ENCODE measurements at places on chromosomes 12 and 14.

DNA sequence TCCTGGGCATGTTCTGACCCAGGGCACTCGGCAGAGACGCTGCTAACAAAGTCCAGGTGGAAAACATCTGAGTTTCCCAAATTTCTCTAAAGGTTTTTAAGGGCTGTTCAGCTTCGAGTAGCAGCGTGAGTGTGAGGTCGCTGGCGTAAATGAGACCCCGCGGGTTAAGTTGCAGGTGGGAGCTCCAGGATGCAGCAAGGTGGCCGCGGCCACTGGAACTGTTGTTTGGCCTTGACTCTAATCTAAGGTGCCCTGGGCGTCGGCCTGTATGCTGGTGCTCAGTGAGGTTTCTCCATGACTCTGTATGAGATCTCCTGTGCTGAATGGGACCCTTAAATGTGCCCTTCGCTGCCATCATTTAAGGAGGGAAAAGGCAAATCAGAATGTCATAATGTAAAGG is 50.7 kb downstream of the ELK3 start:
- DNase-seq: no peak

DNA sequence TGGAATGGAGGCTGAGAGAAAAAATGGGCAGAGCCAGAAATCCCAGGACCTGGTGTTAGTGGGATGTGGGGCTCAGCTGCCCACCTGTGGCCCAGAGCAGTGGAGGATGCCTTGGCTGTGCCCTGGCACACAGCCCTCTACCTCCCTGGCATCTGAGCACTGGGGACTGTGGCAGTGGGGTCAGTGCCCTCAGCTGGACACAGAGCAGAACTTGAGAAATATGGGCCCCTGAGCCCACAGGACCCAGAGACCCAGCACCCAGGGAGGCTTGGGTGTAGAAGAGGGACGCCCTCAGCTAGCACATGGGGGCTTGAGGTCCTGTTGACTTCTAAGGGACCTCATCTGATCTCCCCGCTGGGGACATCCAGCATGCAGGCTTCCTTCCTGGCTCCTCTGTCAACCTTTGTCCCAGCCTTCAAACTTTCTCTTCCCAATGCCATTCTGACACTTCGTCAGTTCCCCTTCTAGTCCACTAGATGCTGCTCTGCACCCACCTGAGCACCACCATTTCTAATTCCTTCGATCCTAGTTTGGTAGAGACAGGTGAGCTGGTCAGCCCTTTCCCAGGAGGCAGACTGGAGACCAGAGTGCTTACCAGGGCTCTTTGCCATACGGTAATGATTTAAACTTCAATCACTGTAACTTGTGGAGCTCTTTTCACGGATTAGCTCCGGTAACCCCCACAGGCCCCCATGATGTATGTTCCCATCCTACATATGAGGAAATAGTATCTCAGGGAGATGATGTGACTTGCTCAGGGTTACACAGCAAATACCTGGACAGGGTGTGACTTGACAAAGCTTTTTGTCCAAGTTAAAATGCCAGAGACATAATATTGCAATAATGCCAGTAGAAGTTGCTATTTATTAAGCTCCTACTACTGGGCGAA is 143.7 kb downstream of the ASCL4 start:
- DNase-seq: no peak

DNA sequence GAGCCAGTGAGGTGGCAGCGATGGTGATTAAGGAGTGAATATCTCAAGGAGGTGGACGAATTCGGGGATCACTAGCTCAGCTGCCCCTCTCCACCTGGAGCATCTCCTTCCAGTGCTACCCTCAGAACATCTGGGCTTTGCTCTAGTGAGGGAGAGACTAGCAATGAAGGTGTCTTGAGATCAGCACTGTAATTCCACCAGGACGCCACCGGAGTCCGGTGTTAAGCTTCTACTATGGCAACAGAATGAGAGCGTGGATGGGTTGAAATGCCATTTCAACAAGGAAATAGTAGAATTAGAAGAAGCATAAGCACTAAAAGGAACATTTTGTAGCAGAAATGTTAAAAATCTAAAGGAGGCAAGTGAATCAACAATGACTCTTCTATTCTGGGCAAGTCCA is 61.1 kb downstream of the NTF3 start:
- no peak for DNase-seq

- no peak for DNase-seq
Measured at GRCh38 chr14:76694106-76694505, 67.2 kb upstream of the VASH1 start.

- DNase-seq: no peak
Measured at GRCh38 chr12:127489061-127489460, 777.9 kb upstream of the TMEM132C start.

- DNase-seq: no peak
Measured at GRCh38 chr12:82130762-82131161, 227.4 kb downstream of the CCDC59 start.

GRCh38 chr12:54977155-54977554 is 7.4 kb downstream of the TESPA1 start:
- DNase-seq: no peak

GRCh38 chr14:92277031-92277430 is 45.9 kb upstream of the SLC24A4 start:
- no peak for DNase-seq

GRCh38 chr12:19129486-19130223 is at the start of gene PLEKHA5:
TSS of gene PLEKHA5 (plus strand) at chr12:19129733. CDS start at chr12:19129800, 67 bp downstream.
- DNase-seq: peak; percentile 11

DNA sequence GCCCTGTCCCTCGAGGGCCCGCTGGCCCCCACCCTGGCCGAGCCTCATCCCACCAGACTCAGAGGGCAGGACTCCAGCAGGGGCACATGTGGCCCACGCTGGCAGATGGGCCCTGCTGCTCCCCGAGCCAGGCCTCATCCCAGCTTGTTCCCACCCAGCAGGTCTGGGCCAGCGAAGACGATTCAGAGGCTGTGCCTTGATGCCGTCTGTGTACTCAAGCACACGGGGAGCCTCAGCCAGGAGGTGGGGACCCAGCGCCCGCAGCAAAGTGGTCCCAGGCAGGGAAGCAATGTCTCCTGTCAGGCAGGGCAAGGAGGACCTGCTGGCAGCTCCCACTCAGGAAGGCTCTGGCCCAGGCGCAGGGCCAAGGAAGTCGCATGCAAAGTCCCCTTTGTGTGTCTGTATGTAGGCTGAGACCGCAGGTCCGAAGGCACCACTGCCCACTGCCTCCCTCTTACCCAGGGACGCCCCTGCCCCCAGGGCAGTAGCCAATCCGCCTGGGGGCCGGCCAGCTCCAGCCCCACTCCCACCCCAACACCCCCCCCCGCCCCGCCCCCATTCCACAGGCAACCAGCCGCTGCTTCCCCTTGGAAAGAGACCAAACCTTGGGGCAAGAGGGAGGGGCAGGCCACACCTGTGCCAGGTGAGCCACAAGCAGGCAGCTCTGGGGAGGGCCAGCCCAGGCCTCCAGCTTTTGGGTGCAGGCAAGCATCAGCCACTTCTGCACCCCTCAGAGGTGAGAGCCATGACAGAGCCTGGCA is 9.4 kb downstream of the DEGS2 start:
- DNase-seq: no peak

GRCh38 chr12:49019443-49020324 is 1.1 kb upstream of the PRKAG1 start:
- DNase-seq: peak; percentile 21

GRCh38 chr14:93092606-93093556 is 22.8 kb downstream of the ITPK1 start:
- no peak for DNase-seq

DNA sequence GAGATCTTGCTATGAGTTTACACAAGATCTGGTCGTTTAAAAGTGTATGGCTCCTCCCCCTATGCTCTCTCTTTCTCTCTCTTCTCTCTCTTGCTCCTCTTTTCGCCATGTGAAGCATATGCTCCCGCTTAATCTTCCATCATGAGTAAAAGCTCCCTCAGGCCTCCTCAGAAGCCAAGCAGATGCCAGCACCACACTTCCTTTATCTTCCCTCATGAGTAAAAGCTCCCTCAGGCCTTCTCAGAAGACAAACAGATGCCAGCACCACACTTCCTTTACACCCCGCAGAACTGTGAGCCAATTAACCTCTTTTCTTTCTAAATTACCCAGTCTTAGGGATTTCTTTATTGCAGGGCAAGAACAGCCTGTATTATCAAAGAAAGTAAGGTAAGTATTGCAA is 152.4 kb downstream of the SEC23A start:
- DNase-seq: no peak

DNA sequence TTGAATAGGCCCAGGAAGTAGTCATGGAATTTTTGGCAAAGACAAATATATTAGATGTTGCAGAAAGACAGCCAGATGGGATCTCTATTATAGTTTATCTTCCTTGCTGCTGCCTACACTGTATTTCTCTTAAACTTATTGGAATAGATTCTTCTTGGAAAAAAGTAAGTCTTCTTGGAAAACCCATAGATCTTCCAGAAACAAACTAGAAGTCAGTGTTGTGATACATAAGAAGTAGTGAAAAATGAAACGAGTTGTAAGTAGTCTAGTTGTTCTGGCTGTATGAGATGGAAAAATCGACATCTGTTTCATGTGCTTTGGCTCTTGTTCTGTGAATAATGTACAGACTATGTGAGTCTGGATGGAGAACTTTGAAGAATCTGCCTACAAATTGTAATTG is 29.0 kb downstream of the GLIPR1L2 start:
- DNase-seq: no peak

DNA sequence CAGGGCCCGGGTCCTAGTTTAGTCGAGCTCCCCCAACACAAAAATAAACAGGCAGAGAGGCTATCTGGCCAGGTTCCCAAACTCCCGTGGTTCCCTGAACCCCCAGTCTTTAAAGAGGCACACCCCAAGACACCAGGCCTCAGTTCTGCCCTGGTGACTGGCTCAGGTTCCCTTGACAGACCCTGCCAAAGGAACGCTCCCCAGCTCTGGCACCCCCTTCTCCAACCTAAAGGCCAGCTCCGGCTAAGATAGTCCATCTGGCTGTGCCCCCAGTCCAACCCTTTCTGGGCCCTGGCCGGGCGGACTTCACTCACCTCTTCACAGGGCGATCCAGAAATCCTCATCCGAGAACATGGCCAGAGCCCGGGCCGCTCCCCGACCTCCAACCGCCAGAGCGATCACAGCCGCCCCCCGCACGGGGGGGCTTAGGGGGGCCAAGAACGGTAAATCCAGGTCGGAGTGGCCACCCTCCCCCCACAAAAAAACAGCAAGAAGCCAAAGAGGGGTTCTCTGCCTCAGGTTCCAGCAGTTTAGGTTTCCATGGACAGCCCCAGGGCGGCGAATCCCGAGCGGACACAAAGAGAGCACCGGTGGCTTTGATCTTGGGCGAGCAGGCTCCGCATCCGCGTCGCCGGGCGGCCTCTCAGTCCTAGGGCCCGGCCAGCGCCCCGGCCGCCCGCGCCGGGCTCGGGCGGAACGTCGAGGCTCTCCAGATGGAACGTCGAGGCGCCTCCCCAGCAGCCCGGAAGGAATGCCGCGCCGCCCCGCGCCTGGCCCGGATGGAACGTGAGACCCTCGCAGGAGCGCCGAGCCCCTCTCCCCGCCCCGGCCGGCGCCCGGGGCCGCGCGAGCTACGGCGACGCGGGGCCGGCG is 1.1 kb downstream of the KMT2D start:
- DNase-seq: peak; percentile 13

DNA sequence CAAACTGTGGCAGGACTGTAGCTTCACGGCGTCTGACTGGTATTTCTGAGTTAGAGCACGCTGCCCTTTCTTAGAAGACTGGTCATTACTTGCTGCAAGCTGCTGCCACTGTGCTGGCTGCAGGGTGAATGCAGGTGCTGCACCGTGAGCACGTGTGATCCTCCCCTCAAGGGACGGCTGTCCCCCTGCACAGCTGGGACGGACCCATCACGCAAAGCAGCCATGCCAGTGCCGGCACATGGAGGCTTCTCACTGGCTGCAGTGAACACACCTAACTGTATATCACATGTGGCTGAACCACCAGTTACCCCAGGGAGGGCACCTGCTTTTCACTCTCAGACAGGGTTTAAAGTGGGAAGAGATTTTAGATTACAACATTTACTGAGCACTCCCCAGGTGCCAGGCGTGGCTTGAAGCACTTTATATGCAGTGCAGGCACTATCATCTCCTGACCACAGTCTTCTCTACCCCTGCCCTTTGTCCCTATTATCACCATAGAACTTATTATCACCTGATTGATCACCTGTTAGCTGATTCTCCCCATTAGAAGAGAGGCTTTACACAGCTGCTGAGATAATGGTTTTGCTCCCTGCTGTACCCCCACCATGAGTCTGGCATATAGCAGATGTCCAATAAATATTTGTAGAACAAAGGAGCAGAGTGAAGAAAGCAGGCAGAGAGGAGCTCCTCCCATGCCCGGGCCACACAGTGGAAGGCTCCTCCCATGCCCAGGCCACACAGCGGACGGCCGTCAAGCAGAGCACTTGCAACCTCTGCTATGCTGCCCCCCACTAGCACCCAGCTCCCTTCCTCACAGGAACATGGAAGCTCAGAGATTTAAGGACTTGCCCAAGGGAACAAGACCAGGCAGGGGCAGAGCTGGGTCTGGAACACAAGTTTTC is 25.9 kb downstream of the SLC25A47 start:
- DNase-seq: no peak

DNA sequence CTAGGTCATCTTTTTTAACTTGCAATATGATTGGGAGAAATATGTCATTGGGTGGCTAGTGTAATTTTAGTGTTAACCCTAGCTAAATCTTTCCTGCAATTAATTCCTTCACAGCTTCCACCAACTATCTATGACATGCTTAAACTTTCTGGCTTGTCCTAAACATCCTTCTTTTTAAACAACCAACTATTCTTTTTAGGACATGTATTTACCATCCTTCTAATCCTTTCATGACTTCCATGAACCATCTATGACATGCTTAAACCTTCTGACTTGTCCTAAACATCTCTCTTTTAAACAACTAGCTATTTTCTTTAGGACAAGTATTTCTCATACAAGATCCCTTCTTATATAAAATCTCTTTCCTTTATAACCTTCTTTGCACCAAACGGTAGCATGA is 179.6 kb upstream of the PDZRN4 start:
- DNase-seq: no peak

- DNase-seq: no peak
Measured at GRCh38 chr14:31449971-31450610, 7.2 kb downstream of the DTD2 start.

DNA sequence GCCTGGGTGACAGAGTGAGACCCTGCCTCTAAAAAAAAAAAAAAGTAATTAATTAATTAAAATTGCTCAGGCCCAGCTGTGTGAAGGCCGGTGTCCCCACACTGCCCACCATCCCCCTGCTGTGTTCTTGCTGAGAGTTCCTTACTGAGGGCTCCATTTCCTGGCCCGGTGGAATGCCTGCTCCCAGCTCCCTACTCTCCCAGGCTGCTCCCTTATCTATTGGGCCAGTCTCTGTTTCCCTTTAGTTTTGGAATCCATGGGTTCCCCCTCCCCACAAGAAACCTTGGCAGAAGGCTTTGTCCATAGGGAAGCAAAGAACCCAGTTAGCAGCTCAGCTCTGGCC is 19.0 kb downstream of the MLXIP start:
- DNase-seq: no peak

DNA sequence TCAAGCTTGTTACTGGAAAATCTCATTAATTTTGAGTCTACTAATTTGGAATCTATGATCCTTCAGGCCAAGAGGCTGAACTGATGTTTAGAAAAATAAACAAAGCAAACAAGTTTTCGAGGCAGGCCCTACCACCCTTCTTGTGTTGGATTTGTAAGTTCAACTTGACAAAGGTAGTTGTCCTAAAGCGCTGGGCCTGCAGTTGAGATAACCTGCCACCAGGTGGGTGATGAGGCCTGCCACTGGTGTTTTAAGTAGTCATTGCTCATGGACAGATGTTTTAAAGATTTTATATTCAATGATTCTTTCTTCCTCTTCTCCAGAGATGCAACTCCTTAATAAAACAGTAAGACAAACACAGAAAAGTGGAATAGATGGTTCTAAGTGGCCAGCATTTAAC is 19.4 kb downstream of the ACVRL1 start:
- DNase-seq: peak; percentile 42

GRCh38 chr12:107651571-107652449 is 33.8 kb upstream of the PWP1 start:
- DNase-seq: no peak

Data from stimulated activated CD4-positive, alpha-beta T cell treated with anti-CD3 and anti-CD28 coated beads, Interleukin-12 subunit alpha, Interleukin-12 subunit beta, amount 100 ng/mL, for 4 hours (primary cell).